ENCODE measurements at places on chromosomes 11 and 22.

DNA sequence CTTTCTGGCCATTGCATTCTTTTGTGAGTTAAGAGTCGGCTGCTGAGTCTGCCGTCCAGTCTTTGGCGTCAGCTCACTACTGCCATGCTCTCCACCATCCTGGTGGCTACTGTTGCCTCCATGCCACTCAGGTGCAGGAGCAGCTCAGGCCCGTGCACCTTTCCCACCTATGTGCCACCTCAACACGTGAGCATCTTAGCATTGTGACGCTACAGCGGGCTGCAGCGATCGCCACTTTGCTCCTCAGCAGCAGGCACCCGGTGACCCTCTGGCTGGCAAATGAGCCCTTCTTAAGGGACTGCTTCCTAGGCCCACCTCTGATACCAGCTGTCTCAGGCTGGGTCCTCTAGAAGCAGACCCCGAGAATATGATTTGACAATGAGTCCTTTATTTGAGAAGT is 11.5 kb upstream of the KMT5B start:
- no peak for DNase-seq

DNA sequence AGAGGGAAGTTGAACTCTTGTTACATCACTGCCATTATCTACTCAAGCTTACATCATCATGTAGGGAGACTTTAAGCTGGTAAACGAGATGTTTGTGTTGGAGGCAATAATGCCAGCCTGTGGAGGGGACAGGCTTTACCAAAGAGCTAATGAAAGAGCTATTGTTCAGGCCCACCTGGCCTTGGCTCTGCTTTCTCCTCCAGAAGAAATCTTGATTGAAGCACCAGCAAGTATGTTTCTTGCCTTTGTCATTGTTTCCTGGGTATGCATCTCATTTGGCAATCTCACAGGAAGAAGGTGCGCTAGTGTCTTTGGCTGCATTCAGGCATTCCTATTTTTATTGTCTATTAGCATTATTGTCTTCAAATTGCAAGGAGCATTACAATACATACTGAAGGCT is 16.7 kb upstream of the CARD18 start:
- no peak for DNase-seq

DNA sequence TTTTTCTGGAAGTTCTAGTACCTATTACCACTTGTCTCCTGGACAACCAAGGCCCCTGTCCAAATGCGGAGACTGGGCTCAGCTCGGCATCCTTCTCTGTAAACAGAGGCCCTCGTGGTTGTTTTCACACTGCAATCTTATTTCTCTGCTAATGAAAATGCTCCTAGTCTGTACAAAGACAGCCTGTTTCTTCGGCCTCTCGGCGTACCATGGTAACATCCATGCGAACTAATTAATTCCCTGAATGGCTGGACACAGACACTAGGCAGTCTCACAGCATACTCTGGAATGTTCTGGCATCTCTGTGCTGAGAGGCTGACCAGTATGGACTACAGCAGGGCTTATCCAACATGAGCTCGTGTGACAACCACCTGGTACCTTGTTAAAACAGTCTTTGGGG is 5.7 kb downstream of the POLR3H start:
- no peak for DNase-seq

DNA sequence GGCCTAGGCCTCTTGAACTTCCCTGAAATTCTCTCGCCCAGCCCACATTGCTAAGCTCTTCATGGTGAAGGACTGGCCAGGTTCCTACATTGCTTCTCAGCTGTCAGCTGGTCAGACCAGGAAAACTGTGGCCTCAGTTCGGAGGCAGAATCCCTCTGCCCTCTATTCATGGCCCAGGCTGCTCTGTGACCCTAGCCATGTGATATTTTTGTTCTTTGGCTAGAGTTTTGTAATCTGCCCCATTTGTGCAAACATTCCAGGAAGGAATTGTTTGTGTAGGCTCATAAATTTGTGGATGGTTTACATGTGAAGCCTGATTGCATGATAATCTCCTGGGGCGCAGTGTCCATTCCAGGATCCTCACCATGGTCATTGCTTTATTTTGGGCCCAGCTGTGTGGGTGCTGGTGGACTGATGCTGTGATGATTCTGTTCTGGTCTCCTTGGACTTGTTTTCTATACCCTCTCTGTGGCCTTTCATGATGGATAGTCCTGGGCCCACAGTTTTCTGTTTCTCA is 149.1 kb upstream of the E2F8 start:
- no peak for DNase-seq

DNA sequence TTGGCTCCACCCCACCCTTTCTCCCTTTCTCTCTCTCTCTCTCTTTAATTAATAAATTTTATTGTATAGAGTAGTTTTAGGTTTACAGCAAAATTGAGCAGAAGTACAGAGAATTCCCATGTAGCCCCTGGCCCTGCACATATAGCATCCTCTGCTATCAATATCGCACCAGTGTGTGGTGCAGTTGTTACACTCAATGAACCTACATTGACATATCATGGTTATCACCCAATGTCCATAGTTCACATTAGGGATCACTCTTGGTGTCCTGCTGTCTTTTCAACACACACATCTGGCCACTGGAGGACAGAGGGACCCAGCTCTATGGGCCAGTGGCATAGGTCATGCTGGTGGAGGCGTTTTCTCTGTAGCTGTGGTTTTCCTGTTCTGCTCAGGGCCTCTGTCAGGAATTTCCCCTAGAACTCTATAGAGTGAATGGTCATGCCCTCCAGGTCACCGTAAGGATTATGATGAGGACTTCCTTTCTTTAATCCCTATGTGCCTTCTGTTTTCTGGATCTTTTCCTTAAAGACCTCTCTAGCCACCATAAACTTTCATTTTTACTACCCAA is 98.2 kb upstream of the NAV2 start:
- DNase-seq = no peak

DNA sequence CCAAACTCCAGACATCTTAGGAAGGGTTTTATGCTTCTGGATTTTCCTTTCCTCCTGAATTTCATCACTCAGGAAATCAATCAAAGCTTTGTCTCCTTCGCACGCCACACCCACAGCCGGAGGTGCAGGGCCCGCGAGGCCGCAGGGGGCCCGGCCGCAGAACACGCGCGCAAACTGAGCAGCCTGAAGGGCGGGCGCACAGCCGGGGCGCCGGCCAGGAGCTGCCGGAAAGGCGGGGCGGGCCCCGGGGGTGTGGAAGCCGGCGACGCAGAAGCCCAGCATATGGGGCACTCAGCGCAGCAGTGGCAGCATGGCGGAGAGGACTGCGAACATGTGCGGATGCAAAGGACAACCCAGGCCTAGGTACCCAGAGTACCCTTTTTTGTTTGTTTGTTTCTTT is 33.1 kb upstream of the SPTBN2 start:
- no peak for DNase-seq

DNA sequence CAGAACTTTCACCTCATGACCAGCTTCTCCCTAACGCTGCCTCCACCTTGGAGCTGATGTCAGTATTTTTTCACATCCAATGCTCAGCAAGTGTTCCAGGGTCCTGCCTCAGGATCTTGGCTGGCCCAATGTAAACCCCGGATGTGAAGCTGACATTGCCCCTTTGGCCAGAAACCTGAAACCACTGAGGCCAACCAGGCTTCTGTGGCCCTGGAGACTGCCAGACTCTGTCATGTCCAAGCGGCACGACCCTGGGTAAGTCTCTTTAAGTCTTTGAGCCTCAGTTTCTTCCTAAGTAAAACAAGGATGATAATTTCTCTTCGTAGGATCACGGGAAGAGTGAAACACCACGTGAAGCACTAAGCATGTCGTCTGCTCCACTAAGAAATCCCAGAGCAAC is 22.8 kb downstream of the SERPIND1 start:
- no peak for DNase-seq

- no peak for DNase-seq
Measured at GRCh38 chr22:35606916-35607315, 10.2 kb downstream of the MB start.

- DNase-seq = no peak
Measured at GRCh38 chr22:36585841-36586240, 56.9 kb upstream of the EIF3D start.

All from CMK (cell line).